ENCODE measurements at places on chromosomes 2 and 18.

DNA sequence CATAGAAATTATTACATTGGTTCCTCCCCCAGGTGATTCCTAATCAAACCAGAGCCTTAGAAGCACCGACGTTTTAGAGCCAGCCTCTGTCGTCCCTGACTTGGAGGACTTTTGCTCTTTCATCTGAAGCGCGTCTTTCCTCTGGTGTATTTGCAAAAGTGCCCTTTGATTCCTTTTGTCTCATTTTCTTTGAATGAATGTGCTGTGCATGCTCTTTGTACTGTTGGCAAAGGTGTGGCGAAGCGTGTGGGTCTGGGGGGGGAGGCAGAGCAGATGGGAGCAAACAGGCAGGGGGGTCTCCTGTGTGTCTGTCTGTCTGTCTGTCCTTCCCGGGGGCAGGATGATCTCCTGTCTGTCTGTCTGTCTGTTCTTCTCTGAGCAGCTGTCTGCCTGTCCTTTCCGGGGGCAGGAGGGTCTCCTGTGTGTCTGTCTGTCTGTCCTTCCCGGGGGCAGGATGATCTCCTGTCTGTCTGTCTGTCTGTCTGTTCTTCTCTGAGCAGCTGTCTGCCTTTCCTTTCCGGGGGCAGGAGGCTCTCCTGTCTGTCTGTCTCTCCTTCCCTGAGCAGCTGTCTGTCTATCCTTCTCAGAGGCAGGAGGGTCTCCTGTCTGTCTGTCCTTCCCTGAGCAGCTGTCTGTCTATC lies 205.5 kb upstream of the MYT1L start:
- no peak for DNase-seq

GRCh38 chr2:36707050-36707449 lies 10.5 kb downstream of the VIT start:
- DNase-seq = no peak

GRCh38 chr2:205166745-205167144 lies 515.6 kb upstream of the NRP2 start:
- DNase-seq = no peak

DNA sequence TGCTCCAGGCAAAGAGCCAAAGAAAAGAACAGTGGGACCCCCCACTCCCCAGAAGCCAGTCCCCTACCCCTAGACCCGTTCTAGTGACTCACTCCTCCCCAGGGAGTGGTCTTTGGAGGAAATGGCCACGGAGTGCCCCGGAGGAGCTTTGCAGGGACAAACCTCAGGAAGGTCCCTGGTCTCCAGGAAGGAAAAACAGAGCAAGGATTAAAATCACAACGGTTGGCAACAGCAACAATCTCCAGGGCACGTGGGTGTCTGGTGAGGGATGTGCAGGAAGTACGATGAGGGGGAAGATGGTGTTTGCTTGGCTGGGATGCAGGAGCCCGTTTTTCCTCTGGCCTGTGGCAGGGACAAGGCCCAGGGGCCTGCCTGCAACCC lies 135.0 kb downstream of the SMAD2 start:
- DNase-seq = no peak

DNA sequence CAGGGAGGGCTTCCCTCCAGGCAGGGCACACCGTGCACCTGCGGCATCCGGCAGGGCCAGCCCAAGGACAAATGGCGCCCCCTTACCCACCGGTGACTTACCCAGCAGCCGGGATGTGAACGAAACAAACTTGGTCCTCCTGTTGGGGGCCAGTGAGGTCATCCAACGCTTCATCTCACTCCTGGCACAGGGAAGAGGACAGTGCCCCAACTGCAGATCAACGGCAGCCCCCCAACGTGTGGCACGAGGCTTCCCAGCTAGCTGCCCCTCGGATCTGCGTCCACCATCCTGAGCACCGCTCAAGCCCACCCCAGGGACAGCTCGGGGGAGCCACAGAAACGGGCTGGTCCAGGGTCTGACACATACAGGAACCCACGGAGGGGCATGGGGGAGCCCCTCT lies 12.0 kb downstream of the SNORC start:
- no peak for DNase-seq

DNA sequence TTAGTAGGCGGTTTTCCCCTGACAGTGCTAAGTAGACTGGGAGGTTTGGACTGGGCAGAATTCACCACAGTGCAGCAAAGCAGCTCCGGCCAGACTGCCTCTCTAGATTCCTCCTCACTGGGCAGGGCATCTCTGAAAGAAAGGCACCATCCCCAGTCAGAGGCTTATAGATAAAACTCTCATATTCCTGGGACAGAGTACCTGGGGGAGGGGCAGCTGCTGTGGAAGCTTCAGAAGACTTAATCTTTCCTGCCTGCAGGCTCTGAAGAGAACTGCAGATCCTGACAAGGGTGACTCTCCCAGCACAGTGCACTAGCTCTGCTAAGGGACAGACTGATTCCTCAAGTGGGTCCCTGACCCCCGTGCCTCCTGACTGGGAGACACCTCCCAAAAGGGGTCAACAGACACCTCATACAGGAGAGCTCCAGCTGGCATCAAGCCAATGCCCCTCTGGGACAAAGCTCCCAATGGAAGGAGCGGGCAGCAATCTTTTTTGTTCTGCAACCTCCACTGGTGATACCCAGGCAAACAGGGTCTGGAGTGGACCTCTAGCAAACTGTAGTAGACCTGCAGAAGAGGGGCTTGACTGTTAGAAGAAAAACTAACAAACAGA lies 266.8 kb upstream of the CRIM1 start:
- no peak for DNase-seq

DNA sequence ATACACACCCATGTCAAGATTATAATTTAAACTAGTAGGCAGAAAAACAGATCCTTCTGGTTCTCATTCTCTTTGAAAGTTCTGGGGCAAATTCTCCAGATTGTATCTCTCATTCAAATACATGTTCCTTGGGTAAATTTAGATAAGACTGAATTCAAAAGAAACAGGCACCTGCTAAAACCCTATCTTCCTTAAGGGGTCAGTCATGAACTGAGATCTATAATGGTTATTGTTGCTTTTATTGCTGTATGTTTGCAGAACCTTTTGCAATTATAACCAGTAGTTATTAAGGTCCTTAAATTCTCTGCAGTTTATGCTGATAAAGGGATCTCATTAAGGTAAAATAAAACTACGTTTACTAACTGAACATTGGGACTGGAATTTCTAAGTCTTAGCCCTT lies 83.5 kb downstream of the MYO5B start:
- no peak for DNase-seq

DNA sequence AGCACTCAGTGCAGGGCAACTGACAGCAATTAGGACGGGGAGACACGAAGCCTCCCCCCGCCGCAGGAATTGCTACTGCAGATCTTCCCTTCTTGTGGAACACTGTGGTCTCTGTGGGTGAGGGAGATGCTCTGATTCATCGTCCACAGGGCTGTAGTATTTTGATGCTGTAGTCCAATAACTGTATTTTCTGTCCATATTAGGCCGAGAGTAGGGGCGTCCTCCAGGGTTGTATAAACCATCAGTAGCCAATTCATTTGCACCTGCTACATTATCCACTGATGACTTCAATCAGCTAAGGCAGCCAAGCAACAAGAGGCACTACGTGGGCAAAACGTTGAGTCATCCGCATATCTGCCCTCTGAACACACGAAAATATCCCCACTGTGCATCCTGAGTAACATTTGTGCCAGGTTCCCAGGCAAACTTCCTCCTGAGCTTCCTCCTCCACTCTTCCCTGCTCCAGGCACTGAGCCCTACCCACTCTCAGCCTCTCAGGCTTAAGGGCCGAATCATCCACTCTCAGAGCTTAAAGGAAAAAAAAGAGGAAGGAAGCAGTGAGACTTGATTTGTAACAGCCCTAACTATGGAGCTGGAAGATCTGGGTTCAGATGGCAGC lies 62.1 kb downstream of the LBH start:
- no peak for DNase-seq

DNA sequence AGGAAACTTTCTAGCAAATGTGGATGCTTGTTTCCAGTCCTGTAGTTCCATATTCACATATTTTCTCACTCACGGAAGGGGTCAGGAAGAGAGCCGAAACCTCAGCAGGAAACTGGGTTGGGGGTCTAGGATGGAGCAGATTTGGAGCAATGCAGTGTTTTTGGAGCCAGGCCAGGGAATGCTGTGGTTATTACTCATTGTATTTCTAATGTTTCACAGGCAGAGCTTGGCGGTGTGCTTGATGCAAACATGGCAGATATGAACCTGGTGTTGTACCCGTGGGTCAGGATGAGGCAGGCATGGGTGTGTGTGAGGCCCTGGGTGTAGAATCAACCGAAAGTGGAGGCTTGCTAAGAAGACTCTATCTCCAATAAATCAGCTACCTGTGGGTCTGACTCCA lies 34.6 kb upstream of the ACKR3 start:
- DNase-seq = no peak

All from WTC11 (cell line).